ENCODE measurements at places on chromosomes 6 and 20.

GRCh38 chr6:154931711-154932424, 63.2 kb upstream of the TIAM2 start:
- DNase-seq = no peak

- no peak for DNase-seq
These were observed 76.0 kb downstream of the MAN1A1 start for GRCh38 chr6:119273272-119274196.

- no peak for DNase-seq
These were observed 17.8 kb upstream of the ZNF217 start for GRCh38 chr20:53611449-53611894.

- no peak for DNase-seq
These were observed 55.6 kb downstream of the KIAA0408 start for GRCh38 chr6:127403636-127404035.

DNA sequence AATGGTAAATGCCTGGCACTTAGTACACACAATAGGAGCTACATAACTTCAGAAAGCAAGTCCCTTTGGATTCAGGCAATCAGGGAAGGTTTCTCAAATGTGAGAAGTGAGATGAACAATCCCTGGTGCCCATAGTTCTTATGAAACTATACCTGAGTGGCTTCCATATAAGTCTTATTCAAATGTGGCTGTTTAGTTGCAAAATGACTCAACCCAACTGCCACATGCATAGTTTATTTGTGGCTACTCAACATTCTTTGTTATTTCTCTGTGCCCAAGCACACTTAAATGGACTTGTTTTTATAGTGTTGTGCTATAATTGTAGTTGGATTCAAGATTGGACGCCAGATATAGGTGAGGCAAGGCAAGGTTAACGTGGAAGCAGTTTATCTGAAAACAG, 93.7 kb upstream of the ATXN1 start:
- DNase-seq = peak; percentile 53

DNA sequence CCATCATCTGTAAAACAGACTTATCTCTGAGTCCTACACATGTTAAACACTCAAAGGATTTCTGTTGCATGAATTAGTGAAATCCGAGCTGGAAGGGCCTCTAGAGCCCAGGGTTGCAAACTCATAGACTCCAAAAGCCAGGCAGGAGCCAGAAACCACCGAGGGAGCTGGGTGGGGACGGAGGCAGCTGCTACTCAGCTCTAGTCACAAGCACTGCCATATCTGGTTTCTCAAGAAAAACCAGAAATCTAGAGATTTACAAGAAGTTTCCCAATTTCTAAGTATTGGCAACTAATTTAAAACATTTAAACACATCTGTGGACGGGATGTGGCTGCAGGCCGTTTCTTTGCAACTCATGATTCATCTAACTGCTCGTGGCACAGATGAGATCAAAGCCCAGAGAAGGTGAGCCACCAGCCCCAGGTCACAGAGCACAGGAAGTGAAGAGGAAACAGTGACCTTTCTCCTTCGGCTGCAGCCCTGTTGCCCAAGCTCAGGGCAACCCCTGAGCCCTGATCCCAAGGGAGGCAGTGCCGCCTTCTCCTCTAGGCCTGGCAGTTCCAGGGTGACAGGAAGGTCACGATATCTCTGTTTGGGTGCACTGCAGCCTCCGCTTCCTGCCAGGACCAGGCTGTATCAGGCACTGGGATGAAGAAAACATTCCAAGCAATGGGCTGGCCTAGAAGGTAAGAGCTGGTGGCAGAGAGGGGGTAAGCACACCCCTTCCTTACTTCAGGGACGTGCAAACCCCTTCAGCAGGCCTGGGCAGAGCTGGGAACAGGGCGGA, 26.4 kb upstream of the PTGIS start:
- peak; percentile 96 for DNase-seq

DNA sequence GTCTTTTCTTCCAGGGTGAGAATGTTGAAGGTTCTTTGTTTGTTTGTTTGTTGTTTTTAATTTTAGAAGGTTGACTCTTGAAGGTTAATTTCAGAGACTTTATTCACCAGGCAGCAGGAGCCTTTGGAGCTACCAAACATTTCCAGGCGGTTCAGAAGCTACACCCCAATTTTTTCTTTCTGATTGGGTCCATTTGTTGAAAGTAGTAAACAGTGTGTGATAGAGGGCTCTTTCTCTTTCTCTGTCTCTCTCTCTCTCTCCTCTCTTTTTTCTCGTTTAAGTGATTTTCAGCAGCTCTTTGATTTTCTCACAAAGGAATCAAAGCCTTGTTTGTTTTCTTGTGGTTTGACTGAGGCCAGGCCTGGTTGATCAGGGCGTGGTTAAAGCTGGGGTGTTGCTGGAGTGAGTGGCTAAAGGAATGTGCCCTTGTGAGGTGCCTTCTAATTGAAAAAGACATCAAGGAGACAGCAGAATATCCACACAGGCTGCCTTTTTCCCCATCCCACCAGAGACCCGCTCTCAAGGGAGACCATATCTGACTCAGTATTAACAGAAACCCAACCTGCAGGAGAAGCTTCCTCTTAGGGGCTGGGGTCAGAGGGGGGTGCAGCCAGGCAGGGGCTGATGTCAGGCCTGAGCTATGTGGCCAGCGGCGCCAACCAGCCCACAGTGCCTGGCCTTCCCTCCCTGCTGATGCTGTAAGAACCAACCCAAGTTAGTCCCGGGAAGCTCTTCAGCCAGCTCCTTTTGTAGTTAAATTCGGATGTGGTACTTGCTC, 40.4 kb upstream of the NAA20 start:
- DNase-seq = no peak

DNA sequence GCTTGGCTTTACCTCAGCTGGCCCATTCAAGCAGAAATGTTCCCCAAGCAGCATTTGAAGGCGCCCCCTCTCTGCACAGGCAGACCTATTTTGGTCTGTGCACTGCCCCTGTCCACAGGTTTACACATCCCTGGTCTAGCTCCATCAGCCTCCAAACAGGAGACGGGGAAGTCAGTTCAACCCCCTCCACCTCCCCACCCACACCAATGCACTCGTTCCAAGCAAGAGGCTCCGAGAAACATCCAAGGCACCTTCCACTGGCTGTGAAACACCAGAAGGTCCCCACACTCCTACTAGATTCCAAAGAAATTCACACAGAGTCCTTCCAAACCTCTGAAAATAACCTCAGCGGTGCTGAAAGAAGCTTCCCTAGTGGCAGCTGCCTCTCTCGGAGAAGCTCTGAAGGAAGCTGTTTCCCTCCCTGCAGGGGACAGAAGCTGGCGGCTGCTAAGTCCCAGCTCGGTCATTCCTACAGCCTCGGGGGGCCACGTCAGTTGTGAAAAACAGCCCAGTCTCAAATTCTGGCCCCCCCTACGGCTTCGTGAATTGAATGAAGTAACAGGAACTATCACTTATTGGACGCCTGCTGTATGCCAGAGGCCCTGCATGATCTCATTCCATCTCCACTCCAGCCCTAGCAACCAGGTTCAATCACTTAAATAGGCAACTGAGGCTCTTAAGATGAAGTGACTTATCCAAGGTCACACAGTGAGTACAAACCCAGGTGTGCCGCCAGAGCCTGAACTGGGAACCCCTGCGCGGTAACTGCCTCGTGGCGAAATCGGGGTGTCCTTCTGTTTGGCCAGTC, 815 bp downstream of the SPATA2 start:
- DNase-seq = no peak

- DNase-seq = no peak
These were observed 334.3 kb downstream of the CDKAL1 start for GRCh38 chr6:20868397-20869096.

GRCh38 chr20:44736170-44737021, 9.3 kb upstream of the KCNK15 start:
- peak; percentile 67 for DNase-seq

DNA sequence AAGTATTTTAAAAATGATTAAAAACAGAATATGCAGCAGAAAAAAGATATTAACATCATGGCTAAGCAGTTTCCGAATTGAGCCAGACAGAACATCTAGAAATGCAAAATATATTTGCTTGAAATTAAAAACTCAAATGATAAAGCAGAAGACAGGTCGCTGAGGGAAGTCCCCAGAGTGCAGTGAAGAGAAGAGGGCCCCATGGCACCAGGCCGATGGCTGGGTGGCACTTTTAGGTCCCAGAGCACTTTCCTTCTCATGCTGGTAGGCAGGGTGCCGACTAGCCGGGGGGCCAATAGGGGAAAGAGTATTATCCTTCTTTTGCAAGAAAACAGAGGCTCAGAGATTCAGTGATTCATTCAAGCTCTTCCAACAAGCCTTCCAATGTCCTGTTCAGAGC, 58.9 kb downstream of the MYH7B start:
- no peak for DNase-seq

DNA sequence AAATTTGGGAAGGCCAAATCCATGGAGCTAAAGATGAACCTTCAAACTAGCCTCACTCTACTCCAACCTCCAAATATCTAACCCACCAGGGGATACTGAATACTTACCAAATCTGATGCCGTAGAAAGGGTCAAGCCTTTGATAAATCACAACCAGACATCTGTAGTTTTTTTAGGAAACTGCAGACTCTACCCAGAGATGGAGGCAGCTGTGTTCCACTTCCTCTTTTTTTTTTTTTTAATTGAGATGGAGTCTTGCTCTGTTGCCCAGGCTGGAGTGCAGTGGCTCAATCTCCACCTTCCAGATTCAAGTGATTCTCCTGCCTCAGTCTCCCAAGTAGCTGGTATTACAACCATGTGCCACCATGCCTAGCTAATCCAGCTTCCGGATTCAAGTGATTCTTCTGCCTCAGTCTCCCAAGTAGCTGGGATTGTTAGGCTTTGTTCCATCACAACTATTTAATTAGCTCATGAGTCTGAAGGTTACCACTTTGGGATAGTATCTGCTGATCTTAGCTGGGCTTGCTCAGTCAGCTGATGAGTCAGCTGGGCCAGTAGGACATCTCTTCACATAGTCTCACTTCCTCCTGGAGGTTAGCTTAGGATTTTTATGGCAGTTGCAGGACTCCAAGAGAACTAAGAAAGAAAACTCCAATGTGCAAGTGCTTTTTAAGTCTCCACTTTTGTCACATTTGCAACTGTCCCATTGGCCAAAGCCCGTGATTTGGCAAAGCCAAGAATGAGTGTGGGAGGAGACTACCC, 13.3 kb downstream of the FRK start:
- DNase-seq = no peak

- DNase-seq = no peak
These were observed 78.6 kb upstream of the CNR1 start for GRCh38 chr6:88244721-88245120.

DNA sequence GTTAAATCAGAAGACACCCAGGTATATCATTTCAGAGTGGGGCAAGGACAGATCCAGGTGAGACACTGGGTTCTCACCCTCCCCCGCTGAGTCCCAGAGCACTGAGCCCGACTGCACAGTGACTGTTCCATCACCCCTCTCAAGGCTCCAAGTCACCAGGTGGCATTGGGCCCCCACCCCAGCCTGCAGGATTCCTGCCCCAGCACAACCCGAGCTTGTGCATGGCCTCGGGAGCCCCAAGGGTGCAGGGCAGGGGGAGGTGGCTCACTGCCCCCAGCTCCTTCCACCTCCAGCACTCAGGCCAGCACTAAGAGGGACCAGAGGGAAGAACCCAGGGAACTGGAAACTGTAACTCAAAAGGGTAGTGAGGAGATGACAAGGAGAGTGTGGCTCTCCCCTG, 39.3 kb upstream of the CST5 start:
- DNase-seq = no peak

GRCh38 chr6:52992980-52993920, 1.8 kb downstream of the GSTA4 start:
- DNase-seq = no peak

DNA sequence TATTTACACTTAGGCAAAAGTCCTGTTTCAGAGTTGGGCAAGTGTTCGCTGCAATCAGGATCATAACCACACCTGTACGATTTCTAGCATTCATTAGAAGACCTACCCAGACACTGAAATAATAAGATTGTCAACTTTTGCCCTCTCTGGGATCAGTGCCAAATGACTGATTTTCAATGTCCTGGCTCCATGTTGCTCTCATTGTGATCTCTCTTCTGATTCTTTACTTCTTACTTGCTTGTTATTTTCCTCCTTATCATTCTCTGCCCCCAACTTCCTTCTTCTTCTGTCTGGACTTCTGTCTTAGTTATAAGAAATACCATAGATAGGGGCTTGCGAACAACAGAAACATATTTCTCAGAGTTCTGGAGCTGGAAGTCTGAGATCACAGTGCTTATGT, 94.4 kb upstream of the BMP2 start:
- no peak for DNase-seq

GRCh38 chr6:72382602-72383529, 239.0 kb upstream of the KCNQ5 start:
- DNase-seq = no peak

- DNase-seq = no peak
These were observed 248.7 kb downstream of the C6orf118 start for GRCh38 chr6:165060720-165061119.

DNA sequence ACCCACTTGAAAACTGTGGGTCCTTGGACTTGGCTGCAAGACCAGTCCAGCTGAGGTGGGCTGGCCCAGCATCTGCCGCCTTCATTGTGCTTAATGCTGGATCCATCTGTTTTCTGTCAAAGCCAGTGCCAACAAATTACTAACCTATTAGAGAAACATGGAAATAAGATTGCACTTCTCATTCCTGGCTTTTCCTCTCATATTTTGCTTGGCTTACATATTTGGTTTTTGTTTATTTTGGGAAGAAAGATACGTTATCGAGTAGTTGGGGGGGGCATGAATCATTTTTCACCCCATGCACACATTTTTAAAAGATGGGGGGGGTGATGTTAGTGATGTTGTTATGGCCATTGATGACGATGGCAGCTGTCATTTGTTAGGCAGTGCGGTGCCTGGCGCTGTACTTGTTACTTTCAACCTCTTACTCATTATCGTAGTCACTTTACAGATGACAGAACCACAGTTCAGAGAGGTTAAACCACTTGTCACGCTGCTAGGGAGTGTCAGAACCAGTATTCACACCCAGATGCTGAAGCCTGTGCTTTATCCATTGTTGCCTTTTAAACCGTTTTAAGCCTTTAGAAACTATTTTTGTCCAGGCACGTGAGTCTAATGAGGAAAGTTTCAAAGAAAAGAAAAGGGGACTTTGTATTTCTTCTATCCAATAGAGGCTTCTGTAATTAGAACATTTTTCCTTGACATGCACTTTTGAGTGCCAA, 180.0 kb downstream of the TMEM242 start:
- peak; percentile 63 for DNase-seq

DNA sequence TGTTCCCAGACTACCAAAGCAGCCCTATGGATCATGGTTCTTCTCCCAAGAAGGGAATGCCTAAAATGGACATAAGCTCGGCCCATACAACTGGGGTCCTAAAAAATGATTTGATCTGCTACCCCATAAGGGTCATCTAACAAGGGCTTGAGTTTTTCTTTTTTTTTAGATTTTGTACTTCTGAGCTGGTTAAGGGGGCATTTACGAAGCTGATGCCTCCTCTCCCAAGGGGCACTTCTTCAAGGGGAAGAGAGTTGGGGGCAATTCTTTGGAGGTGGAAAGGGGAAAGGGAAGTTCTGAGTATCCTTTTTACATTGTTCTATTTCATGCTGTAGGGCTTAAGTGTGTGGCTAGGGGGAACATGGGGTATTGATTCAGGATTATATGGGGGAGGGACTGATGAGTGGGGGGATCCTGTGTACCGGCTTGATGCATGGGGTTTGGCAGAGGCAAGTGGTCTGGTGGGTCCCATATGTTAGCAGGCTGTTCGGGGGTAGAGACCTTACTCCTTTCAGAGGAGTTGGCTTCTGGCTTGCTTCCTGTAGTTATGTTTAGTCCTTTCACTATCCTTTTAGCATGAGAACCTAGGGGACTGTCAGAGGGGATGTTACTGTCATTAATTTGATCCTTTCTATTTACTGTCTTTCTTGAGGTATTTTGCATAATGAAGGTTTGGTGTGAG, 8.1 kb upstream of the ZNFX1 start:
- DNase-seq = no peak

Measured in activated CD4-positive, alpha-beta T cell treated with anti-CD3 and anti-CD28 coated beads, Interleukin-2, amount 50 U/mL, for 16 hours (primary cell).